ENCODE measurements at places on chromosomes 1 and 21. TPM values are rescaled to one million over a fixed set of nuclear protein-coding genes. Genes with fewer than 3 reads are reported as not detected.

The SYNC gene
- 11.8 TPM for total RNA-seq

The SPATA6 gene
- total RNA-seq: 1.6 TPM

The LRRC71 gene
- 0.11 TPM for total RNA-seq

The C1orf87 gene
- total RNA-seq: not detected

GRCh38 chr21:42309753-42310213 lies 5.4 kb downstream of the TFF3 start:
- no peak for DNase-seq

DNA sequence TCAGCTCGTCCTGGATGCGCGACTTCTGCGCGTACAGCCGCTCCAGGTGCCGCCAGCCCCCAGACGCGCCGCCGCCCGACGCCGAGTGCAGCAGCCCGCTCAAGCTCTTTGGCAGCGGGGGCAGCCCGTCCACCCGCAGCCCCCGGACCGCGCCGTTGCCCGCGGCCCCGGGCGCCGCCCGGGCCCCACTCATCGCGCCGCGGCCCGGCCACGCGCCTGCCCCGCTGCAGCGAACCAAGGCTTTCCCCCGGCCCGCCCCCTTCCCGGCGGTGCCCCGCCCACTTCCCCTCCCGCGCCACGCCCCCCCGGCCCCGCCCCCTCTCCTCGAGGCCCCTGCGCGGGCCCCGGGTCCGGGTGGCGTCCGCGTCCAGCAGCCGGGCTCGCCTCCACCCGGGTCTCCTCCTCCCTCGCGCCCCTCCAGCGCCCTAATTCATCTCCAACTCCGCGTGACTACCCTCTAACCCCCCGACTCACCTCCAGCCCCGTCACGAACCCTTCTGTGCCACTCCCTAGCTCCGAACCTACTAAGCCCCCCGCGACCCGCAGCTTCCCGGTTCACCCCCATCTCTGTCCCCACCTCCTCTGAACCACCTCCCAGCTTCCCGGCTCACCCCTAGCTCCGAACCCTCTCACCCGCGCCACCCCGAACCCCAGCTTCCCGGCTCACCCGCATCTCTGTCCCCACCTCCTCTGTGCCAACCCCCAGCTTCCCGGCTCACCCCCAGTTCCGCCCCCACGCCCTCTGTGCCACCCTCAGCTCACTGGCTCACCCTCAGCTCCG lies at the start of gene FAM89A:
Gene FAM89A (minus strand): TSS at position 236 of the 781 bp plus-strand sequence. CDS start 43 bp downstream, at position 193.
- DNase-seq: no peak

DNA sequence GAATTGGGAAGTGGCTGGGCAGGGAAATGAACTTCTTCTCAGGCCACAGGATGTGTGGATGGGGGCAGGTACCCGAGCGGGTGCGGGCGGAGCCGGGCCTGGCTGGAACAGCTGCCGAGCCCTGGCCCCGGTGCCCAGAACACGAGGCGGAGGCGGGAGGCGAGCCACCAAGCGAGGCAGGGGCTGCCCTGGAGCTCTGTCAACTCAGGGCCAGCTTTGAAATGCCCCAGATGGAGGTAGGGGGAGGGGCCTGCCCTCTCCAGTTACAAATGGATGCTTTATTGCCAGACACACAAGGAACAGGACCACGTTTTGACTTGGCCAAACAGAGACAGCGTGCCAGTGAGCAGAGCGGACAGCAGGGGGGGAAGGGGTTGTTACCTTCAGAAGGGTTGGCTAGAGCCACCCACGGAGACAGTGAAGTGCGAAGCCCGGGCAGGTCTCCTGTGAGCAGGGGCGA lies 240.4 kb downstream of the SDCCAG8 start:
- DNase-seq: no peak

- DNase-seq: no peak
Measured at GRCh38 chr1:72241397-72241796, 40.9 kb downstream of the NEGR1 start.

DNA sequence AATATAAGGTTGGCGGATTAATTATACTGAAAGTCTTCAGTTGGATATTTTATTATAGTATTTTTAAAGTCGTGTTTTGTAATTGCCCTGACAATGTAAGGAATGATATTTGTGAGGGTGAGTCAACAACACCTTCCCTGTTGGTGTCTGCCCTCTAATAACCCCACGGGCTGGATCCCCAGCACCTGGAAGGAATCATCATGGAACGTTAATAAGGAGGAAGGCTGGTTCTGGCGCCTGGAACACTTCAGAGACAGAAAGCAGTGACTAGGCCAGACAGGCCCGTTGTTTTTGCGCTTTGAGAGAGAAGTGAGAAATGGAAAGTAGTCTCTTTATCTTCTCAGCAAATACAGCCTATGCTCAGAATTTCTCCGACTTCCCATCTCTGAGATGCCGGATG lies 31.6 kb downstream of the TEX35 start:
- DNase-seq: no peak

GRCh38 chr1:14741082-14741481 lies 142.6 kb downstream of the KAZN start:
- no peak for DNase-seq

- no peak for DNase-seq
Measured at GRCh38 chr1:109765896-109766615, 2.3 kb upstream of the EPS8L3 start.

- no peak for DNase-seq
Measured at GRCh38 chr1:3035563-3036446, 14.5 kb downstream of the ACTRT2 start.

- DNase-seq: no peak
Measured at GRCh38 chr1:174940646-174941175, 59.0 kb upstream of the CACYBP start.

- DNase-seq: no peak
Measured at GRCh38 chr1:16162163-16162822, 6.4 kb upstream of the EPHA2 start.
